Cerebellar nuclear complex (tissue), 1 donor: ENCODE measurements at places on chromosomes 5 and 9.

GRCh38 chr5:103247118-103247517 lies 11.4 kb upstream of the MACIR start:
- no peak for DNase-seq

GRCh38 chr5:153659039-153659736 lies 168.7 kb downstream of the GRIA1 start:
- no peak for DNase-seq

- DNase-seq: no peak
These were observed 298.8 kb downstream of the RASEF start for GRCh38 chr9:82764061-82764668.

DNA sequence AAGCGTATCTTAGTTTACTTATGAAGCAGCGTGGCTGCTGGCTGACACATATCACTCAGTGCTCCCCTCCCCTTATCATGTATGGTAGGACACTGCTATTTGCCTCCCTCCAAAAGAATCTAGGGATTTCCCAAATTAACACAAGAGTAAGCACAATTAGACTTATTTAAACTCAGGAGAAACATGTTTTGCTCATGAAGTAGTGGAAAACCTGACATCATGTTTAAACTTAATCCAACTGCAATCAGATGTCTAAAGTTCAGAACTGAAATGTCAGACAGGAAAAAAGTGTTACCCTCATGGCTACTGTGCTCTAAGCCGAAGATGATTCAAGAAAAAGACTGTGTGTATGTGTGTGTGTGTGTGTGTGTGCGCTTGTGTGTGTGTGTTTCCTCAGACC lies 324.1 kb upstream of the TNC start:
- no peak for DNase-seq

- DNase-seq: no peak
These were observed 425.8 kb upstream of the GRIN3A start for GRCh38 chr9:102164247-102164646.

DNA sequence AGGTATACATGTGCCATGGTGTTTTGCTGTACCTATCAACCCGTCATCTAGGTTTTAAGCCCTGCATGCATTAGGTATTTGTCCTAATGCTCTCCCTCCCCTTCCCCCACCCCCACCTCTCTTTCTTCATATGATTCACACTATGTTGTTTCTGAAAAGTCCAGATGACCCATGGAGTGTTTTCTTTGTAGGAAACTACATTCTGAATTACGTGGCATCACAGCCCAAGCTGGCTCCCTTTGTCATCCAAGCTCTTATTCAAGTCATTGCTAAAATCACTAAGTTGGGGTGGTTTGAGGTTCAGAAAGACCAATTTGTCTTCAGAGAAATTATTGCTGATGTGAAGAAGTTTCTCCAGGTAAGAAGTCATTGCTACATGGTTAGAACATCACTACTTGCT lies 30.4 kb downstream of the RANBP17 start:
- no peak for DNase-seq

- DNase-seq: no peak
These were observed 74.8 kb upstream of the TGFBR1 start for GRCh38 chr9:99030092-99030511.

GRCh38 chr9:131053896-131054295 lies 42.4 kb upstream of the AIF1L start:
- no peak for DNase-seq

DNA sequence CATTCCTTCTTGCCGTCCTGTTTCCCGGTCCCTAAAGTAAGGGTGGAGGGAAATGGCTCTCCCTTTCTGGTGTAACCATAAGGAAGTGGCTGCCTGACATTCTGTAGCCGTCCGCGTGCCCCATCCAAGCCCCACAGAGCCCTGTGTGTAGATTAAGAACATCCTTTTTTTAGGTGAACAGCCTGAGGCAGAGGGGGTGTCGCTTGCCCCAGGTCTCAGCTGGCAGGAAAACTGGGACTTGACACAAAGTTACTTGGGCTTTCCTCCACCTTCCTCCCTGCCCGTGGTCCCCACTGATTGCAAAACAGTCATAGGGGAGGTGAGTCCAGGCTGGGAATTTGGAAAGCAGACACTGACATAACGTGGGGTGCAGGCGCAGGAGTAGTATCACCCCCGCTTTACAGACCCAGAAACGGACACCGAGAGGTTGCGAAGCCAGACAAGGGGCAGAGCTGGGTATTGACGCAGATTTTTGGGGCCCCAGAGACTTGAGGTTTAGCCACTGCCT lies 22.8 kb downstream of the C9orf50 start:
- no peak for DNase-seq

DNA sequence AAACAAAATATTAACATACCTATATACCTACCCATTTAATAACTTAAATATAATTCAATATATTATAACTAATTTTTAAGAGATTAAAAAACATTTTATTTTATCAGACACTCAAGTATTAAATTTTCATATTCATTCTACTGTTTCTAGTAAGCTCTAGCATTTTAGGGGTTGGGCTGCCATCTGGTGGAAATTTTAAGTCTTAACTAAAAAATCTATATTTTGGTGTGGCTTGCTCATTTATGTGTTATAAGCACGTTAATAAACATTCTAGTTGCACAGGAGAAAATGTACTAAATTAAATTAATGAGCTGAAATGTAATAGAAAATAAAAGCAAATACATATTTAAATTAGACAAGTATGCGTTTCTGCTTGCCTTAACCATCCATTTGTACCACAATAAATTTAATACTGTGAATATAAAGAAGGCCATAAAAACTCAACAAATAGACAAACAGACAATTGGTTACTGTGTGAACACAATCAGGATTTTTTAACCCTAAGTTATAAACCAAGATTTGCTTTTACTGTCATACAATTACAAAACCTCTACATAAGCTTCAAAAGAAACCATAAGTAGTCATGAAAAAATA lies 1728.3 kb upstream of the CDH9 start:
- no peak for DNase-seq

- DNase-seq: no peak
These were observed 253.4 kb downstream of the ARHGAP26 start for GRCh38 chr5:143023411-143024096.

DNA sequence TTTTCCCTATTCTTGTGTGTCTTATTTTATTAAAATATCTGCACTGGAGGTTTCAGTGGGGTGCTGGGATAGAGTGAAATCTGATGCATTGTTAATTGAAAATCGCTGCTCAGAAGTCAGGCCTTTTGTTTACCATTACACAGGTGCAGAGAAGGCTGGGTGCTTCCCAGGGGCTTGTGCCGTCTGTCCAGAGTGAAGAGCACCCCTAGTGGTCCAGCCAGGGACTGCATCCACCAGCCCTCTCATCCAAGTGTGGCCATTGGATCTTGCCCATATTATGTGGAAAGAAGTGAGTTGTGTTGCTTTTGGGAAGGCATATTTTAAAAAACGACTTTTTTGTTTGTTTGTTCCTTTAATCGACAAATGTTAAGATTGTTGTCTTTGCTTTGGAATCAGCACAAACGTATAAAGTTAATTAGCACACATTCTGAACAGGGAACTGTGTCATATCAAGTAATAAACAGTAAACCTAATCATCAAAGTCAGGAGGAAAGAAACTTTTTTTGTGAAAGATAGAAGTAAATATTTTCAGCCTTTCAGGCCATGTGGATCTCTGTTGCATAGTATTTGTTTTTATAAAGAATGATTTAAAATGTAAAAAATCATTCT lies 315.6 kb downstream of the MTRR start:
- DNase-seq: no peak

- no peak for DNase-seq
These were observed 897.5 kb downstream of the TLE1 start for GRCh38 chr9:80791836-80792235.

- DNase-seq: no peak
These were observed 30.1 kb downstream of the PTPA start for GRCh38 chr9:129141066-129142041.

- DNase-seq: no peak
These were observed 40.8 kb upstream of the HMHB1 start for GRCh38 chr5:143771189-143771588.

GRCh38 chr5:107456281-107456715 lies 214.4 kb downstream of the EFNA5 start:
- DNase-seq: no peak

DNA sequence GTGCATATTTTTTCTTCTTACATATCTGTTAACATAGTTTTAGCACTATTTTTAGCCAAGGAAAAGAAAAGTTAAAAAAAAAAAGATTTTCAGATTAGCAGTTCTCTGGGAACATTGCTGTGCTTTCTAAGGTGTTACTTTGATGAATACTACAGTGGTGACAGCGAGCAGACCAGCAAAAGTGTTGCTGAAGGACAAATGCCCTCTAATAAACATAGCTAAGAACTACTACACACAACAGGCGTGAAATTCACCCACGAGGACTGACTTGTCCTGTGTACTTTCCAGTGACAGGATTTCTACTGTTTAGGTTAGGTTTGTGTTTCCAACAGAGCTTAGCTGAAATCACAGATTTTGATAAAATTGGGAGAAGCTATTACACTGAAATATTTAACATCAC lies 153.8 kb downstream of the HCN1 start:
- DNase-seq: no peak

DNA sequence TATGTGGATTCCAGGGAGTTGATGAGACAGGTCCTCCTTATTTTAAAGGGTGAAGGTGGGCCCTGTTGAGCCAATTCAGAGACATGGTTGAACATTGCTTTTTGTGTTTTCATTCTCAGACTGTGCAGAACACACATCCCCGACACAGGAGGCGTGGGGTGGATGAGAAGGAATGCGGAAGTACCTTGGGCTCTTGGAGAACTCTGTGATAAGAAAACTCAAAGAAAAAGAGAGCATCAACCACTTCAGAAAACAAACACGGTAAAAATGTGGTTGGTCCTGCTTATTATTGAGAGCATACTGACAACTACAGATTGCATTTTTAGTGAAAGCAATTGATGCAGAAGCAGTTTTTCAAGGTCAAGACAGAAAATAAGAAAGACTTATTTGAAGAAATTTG lies 659.8 kb downstream of the IRX1 start:
- DNase-seq: no peak

DNA sequence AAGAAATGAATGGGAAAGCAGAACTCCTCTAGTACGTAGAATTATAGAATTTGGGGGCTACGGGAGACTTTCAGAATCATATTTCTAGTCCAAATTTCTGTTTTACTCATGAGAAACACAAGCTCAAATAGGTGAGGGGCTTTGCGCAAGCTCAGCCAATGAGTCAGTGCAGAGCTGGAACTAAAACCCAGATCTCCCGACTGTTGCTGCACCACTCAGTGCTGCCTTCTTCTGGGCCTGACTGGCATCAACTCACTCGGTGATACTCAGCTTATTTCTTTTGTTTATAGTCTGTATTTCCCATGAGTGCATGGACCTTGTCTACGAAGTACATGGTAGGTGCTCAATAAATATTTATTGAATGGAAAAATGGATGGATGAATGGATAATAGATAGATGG lies 280.2 kb downstream of the CDK5RAP2 start:
- DNase-seq: no peak

DNA sequence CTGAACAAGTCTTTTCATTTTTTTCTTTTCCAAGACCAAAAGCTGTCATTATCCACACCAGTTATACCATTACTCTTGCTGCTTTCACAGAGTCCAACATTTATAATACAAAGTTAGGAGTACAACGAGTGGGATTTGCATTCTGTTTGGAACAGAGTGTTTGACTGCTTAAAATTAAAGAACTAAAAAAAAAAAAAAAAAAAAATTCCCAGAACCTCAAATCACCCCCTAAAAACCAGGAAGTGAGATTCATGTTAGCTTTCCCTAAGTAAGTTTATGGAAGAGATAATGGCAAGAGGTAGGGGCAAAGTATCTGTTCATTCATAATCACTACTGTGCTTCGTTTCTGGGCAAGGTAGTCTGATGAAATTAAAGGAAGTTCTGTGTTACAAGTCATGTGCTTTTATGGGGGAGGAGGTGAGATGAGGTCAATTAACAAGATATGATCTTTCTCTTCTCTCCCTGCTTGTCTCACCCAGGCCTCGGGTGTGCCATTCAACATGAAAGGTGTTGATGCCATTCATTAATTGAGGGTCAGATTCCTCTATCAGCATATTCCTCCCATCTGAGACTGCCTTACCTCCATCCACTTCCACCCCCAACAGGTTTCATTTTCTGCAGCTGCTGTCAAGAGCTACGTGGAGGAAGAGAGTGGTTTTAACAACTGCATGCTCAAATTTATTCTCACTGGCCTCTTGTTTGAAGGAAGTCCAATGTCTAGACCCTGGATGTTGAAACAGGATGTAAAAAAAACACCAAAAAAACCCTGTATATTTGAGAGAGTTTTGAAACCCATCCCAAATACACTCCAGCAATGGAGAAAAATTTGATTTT lies 58.1 kb downstream of the MARCHF3 start:
- no peak for DNase-seq

- DNase-seq: no peak
These were observed 830.9 kb downstream of the MAT2B start for GRCh38 chr5:164336276-164336675.
